ENCODE measurements at places on chromosomes 1 and 21.
A peak's percentile ranks its signal among the peaks of the same experiment; 100 is the strongest.

GRCh38 chr21:22925032-22925431 lies 1926.8 kb downstream of the NCAM2 start:
- DNase-seq: no peak

- DNase-seq: no peak
These were observed 10.1 kb upstream of the SLC25A33 start for GRCh38 chr1:9529190-9529589.

- DNase-seq: no peak
These were observed 58.7 kb downstream of the KIF14 start for GRCh38 chr1:200561856-200562214.

DNA sequence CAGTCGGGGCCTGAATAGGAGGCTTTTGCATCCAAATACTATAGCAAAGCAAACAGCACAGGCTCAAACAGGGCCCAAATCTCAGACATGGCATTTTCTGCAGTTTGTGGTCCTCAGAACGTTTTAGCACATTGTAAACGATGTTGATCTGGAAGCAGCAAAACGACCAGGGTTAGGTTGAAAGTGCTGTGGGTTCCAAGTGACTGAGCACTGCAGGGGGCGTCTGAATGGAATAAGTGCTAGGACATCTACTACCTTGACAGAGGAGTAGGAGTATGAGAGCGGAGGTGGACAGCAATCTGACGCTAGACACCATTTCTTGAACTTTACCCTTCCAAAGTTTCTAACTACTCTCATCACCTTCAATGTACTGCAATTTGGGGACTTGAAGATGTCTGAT lies 214.9 kb downstream of the BARHL2 start:
- DNase-seq: no peak

GRCh38 chr1:226882631-226883409 lies 12.4 kb downstream of the PSEN2 start:
- DNase-seq: no peak

DNA sequence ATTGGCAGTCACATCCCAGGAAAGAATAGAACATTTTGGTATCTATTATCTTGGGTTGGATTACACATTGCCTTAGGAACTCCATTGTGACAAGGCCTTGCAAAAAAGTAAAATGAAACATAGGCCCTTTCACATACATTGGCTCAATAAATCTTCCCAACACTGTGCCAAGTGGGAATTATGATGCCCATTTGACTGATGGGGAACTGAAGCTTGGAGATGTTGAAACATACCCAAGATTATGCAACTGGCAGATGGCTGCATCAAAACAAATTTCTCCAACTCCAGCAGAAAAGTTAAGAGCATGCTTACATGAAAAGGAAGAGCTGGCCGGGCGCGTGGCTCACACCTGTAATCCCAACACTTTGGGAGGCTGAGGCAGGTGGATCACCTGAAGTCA lies 26.9 kb downstream of the PLEKHO1 start:
- DNase-seq: no peak

DNA sequence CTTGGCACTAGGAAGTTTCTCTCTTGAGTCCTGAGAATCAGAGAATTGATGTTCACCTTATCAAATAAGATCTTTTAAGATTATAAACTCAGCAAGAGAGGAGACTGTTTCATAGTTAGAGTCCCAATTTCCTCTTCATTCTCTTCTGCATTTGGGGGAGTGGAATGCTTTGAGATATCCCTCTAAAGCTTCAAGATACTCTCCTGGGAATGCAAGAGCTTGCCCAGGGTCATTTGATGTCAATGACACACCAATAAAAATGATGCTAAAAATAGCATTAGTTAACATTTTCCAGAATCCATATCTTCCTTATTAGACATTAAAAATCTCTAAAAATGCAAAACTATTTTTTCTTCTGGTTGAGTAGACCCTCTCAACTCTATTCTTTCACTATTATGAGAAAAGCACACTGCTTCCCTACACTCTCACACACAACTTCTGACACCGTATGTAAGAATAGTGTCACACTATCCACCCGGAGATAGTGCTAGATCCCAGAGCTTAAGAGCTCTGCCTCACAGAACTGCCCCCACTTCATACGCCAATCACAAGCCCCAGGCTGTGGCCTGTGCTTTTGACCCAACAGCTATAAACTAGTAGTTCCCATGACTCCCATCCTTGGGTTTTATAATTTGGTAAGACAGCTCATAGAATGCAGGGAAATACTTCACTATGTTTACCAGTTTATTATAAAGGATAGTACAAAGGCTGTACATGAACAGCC lies 399.9 kb upstream of the RUNX1 start:
- no peak for DNase-seq

- no peak for DNase-seq
These were observed 36.9 kb downstream of the RAP1GAP start for GRCh38 chr1:21631944-21632887.

DNA sequence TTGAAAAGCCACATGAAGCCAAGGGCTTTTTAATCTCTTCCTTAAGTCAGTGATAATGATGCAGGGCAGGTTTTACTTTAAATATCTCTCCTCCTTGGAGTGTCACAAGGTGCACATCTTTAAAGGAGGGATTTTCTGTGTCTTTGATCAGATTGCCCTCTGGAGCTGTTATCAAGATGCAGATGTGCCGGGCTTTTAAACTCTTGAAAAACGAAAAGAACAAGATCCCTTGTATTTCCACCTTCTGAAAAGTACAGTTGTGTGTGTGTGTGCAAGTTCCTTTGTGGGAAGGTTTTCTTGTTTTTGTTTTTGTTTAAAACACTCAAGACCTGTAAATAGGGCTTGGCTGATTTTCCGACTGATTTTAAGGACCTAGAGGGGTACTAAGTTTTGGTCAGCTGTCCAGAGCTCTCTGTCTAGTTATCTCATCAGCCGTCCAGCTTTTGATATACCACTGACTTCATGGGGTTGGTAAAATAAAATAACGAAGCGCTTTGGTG lies 1.6 kb downstream of the MARK1 start:
- no peak for DNase-seq

DNA sequence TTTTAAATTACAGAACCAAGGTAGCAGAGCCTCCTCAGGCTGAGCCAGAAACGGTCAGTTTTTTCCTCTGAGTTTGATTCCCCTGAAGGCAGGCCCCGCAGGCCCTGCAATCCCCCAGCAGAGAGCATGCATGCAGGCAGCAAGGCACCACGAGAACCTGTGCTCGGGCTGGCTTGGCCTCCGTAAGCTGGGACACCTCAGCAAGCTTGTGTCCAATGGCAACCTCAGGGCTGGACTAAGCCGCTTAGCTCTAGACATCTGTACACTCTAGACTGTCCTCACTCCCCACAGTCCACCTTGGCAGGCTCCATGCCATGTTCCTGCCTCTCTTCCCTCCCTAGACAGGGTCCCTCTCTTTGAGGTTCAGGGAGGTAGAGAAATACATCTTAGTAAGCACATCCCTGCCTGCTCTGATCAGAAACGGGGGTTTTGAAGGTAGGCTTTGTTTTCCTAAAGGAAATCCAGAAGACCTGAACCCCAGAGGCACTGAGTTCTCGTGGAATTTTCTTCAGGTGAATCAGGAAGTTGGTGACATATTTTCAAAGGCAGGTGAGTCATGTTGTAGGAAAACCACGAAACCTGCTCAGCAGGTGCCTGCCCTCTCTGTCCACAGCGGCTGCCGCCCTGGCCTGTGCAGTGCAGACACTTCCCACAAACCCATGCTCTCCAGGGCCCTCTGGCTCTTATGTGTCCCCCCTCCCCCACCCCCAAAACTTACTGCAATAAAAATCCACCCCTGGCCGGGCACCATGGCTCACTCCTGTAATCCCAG lies 7.0 kb downstream of the TMEM63A start:
- no peak for DNase-seq

- DNase-seq: no peak
These were observed 31.4 kb downstream of the PLPP3 start for GRCh38 chr1:56547977-56548376.

DNA sequence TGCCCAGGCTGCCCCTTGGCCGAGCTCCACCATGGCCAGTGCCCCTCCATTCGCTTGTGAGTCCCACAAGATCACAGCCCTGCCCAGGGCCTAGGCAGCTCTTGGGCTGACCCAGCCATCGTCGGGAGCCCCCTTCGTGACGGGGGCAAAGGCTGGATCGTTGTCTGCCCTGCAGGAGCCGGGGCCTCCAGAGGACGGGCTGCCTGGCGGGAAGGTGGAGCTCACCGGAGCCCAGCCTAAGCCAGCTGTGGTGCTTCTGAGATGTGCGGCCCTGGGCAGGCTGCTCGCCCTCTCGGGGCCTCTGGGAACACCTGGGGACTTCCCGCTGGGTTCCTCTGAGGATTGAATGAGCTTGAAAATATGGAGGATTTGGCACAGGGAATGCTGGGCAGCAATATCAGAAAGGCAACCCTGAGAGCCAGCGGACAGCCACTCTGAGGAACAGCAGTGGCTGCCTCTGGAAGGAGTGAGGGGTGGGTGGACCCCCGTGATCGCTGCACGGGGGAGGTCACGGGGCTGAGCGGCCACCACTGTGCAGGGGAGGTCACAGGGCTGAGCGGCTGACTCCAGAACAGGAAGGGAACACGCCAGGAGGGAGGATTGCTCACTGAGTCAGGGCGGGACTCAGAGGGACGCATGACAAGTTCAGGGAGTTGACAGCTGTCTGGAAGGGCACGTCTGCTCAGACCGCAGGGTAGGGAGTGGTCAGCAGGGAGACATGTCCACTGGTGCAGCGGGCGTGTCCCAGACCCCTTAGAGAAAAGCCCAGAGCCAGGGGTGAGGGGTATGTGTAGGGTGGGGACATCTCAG lies 19.3 kb downstream of the TP73 start:
- no peak for DNase-seq

- no peak for DNase-seq
These were observed 922 bp downstream of the CPT2 start for GRCh38 chr1:53197291-53198200.

DNA sequence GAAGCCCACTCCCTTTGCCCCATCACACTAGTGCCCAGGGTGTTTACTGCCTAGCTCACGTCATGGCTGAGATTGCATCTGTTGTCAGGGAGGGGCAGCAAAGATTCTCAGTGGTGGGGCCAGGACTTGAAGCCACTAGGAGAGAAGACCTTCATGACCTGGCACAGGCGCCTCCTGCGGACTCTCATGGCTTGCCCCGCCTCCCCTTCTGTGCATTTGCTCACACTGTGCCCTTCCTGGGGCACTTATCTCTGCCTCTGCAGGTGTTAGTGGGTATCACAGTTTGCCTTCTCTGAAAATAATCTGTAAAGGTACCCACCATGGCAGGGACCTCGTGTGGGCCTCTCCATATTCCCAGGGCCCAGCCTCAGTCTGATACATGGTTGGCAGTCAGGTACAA lies 20.1 kb downstream of the PTPRU start:
- no peak for DNase-seq

DNA sequence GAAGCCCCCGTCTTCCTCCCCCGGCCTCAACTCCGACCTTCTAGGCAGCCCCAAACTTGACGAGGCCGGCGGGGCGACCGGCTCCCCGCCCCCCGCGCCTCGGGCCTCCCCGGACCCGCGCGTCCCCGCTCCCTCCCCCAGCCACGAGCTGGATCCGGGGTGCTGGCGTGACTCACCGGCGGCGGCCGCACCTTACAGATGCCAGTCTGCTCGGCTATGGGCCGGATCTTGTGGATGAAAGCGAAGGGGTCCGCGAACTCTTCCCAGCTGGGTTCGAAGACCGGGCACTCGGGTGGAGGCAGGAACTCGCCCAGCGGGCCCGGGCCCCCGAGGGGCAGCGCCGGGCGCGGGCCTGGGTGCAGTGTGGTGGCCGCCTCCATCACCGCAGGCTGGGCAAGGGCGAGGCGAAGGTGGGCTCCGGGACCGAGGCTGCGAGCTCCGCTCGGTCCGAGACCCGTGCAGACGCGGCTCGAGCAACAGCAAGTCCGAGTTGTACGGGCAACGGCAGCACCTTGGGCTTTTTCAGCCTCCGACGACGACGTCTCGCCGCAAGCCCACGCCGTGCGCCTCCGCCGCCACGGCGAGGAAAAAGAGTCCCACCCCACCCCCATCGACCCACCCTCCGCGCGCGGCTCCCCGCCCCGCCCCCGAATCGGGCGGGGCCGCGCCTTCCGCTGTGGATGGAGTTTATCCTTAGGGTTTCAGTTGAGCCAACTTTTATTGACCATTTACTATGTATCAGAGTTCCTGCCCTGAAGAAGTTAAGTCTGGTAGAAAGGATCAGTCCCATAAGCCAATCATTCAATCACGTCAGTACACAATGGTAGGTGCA lies at the start of gene KDM5B:
KDM5B (minus strand) TSS at position 496 of the 832 bp plus-strand sequence; CDS start at position 380, 116 bp downstream.
- DNase-seq: peak; percentile 49

GRCh38 chr1:219791766-219792165 lies 136.6 kb downstream of the SLC30A10 start:
- DNase-seq: no peak

DNA sequence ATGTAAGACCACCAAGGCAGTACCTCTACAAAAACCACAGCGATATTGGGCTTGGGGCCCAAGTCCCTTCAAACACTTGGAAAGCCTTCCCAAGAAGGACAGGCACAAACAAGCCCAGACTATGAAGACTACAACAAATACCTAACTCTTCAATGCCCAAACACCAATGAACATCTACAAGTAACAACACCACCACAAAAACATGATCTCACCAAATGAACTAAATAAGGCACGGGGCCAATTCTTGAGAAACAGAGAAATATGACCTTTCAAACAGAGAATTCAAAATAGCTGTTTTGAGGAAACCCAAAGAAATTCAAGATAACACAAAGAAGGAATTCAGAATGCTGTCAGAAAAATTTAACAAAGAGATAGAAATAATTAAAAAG lies 86.8 kb downstream of the COL24A1 start:
- DNase-seq: no peak

DNA sequence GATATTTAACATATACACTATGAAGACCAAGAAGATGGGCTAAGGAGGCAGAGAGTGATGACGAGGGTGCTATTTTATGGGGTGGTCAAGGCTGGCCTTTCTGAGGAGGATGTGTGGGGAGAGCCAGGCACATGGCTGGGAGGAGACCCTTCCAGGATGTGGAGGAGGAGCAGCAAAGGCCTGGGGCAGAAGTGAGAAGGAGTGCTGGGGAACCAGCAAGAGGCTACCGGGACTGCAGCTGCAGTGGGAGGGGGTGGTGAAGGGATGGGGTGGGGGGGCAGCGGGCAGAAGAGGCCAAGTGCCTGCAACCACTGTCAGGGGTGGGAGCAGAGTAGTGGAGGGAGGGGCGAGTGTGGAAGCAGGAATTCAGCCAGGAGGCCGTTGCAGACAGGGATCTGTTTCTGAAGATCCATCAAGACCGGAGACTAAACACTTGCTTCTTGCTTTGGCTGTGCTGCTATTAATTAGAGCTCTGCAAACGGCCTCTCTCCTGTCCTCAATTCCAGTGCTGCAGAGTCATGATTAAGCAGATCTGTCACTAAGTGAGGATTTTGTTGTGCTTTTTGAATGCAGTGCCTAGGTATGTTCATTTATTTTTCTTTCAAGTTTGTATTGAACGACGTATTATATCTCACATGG lies 89.9 kb downstream of the IER5 start:
- DNase-seq: no peak

DNA sequence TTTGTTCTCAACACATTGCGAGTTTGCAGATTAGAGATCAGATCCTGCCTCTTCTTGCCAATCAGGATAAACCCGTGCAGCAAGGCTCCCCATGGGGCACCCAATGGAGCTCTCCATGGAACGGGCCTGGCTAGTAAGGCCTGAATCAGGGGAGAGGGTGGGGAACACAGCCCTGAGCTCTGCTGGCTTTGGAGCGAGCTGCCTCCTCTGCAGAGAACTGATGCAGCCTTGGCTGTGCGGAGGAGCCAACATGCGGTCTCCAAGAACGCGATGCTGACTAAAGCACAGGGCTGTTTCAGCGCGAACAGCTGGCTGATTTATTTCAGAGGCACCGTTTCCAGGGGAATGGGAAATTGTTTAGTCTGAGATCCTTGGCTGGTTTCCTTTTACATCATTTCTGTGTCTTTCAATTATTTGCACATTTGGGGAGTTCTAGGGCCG lies 139.7 kb downstream of the TSEN15 start:
- DNase-seq: peak; percentile 55

GRCh38 chr1:5945445-5945844 lies 46.8 kb downstream of the NPHP4 start:
- DNase-seq: no peak
